ENCODE measurements at places on chromosomes 5 and 9.

GRCh38 chr9:111896942-111897600, 457 bp downstream of the UGCG start:
- DNase-seq: peak; percentile 68

DNA sequence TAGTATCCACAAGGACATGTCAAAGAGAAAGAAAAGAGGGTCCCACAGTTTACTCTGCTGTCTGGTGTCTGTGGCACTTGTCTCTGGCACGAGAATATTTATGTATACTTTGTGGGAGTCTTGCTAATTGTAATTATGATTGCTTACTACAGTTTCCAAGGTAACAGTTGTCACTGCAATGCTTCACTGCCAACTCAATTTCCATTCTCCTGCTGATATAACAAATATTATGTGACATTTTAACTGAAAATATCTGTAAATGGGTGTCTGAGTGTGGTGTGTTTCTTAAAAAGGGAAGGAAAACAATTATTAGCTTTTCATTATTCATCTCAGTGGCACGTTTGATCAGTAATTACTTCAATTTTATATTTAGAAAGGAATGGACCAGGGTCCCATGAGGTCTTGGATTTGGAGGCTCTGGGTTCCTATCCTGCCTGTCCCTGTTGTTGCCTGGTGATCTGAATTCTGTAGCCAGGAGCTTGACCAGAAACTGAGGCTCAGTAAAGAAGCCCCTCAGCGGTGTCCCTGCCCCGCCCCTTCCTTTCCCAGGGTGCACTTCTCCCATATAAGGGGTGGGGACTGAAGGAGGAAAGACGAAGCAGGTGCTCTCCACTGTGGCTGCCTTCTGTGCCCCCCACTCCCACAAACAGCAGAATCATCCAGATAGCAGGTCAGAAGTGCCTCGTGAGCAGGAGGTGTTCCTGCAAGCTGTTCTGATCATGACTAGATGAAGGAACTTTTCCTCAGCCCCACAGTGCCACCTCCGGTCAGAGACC, 137.3 kb upstream of the KIF2A start:
- DNase-seq: no peak

- DNase-seq: no peak
Measured at GRCh38 chr5:168844016-168844921, 265.1 kb upstream of the PANK3 start.

DNA sequence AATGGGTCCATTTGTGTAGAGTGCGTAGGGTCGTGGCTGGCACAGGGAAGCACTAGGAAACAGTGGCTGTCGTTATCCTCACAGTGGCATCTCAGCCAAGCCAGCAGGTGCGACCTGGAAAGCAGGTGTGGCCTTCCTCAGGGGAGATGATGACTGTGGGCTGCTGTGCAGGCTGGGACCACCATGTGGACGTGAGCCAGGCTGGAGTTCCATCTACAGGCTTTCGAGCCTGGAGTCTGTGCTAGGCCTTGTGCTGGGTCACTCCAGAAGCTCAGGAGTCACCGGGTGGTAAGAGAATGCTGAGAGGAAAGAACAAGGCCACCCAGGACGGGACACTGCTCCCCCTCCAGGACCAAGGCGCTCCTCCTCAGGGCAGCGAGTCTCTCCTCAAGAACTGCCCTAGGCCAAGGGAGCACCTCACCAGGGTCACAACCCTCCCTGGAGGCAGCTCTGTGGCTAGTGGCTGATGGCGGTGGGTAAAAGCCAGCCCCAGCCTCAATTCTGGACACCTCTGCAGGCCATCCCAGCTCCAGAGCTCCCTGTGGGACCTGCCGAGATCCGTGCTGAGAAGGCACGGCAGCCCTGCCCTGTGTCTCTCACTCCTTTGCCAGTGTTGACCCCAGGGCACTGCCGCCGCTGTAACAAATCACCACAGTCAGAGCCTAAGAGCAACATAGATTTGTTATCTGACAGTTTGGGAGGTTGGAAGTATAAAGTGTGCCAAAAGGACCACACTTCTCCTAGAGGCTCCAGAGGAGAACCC, 36.0 kb downstream of the WHRN start:
- no peak for DNase-seq

DNA sequence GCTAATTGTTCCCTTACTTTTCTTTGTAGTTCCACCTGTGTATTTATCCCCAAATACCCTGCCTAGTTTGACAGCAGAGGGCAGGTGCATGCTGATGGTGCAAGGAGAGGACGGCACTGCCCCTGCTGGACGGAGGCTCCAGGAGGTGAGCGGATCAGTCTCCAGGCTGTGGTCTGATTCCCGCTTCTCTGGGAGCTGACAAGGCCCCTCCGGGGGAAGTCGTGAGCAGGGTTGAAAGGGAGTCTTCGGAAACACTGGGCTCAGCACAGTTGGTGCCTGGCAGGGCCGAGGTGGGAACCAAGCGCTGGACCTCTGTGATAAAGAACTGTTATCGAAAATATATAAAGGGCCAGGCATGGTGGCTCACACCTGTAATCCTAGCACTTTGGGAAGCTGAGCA, 52.9 kb downstream of the RASGEF1C start:
- DNase-seq: no peak

DNA sequence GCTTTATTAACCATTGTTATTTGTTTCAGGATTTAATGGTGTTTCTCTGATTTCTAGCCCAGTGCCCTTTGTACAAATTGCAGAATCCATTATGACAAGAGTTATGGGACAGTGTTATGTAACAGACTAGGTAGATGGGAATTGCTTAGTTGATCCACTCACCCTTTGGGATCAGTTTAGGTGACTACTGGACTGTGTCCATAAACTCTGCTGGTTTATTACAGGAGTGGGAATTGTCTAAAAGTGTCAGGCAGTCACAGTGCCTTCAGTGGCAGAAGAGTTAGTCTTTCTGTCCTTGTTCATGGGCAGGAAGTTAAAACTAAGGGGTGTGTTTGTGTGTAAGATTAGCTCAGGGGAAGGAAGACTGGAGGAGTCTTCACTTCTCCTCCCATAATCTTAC, 29.3 kb downstream of the RCL1 start:
- DNase-seq: no peak

DNA sequence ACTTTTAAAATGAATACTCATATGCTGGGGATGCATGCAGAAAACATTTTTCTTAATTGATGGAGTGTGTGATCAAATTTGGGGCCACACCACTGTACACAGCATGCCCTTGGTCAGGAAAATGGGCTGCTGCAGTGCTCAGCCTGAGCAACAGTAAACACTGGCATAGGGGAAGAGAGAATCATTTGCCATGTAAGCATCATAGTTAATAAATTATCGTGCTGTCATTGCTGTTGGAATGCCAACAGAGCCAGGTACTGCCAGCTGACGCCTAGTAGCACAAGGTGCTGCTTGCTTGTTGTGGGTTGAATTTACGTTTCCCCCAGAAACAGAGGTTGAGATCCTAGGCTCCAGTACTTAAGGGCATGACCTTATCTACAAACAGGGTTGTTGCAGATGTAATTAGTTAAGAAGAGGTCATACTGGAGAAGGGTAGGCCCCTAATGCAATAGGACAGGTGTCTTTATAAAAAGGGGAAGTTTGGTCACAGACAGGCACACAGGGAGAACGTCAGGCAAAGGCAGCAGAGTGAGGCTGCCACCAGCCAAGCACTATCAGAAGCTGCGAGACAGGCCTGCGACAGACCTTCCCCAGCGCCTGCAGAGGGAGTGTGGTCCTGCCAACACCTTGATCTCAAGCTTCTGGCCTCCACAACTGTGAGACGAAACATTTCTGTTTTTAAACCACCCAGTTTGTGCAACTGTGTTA, 25.3 kb downstream of the DAP start:
- no peak for DNase-seq

- DNase-seq: no peak
Measured at GRCh38 chr5:124745928-124746915, at the start of gene ZNF608. TSS of gene ZNF608 (minus strand) at chr5:124746639. CDS start at chr5:124744989, 1,650 bp downstream.

DNA sequence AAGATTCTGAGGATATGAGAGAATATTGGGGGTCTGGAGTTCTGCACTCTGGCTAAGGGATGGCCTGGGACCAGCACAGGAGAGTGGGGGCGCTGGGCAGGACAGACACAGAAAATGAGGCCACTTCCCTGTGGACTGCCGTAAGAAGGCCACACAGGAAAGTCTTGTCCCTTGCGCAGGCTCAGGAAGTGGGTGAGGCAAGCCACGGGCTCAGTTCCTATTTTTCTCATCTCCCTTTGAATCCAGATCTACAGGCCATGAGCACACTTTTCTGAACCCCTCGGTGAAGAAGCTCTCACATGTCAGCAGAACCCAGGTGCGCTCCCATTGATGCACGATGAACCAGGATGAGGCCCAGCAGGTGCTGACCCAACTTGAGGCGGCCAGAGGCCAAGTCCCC, 207.4 kb downstream of the AGTPBP1 start:
- peak; percentile 54 for DNase-seq

DNA sequence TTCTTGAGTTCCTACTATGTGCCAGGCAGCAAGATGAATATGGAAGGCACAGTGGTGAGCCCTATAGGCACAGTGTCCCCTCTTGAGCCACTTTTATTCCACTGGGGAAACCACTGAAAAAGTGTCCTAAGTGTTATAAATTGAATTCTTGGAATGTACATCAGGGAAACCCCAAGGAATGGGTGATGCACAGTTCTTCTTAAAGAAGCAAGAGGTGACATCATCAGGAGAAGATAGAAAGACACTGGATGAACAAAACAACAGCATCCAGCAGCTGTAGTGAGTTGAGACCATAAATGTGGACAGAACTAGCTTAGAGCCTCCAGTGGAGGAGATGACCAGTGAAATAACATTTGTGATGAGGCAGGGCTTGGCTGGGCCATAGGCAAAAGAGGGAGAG, 199.2 kb upstream of the ANKRD55 start:
- DNase-seq: no peak

DNA sequence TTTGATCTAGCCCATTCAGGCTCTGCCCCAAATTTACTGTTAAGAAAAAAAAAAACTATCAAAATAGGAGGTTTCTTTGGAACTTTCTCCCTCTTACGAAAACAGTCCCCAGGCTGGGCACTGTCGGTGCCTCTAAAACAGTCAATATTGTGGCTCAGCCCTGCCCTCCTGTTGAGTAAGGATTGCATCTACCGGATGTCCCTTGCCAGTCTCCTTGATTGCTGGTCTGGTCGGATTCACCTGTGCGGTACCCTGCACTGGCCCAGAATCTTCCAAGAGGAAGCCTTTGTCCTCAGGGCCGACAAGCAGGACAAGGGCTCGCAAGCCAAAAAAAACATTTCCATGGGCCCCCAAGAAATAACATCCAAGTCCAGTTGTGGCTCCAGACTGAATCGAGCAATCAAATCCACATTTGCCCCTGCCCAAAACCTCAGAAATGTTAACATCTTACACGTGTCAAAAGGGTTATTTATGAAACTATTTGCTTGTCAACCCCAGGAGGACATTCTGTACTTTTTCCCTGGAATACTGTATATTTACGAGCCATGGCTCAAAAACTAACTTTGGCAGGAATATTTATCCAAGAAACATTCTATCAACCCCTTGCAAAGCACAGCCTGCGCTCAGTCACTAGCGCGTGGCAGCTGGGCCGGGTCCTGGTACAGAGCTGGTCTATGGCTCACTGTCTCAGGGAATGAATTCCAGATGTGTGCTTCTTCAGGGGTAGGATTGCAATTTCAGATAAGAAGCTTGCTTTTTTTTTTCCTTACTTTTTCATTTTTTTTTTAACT, 129.2 kb upstream of the ADRA1B start:
- DNase-seq: peak; percentile 58

- DNase-seq: no peak
Measured at GRCh38 chr5:180143656-180144364, 65.2 kb downstream of the RASGEF1C start.

DNA sequence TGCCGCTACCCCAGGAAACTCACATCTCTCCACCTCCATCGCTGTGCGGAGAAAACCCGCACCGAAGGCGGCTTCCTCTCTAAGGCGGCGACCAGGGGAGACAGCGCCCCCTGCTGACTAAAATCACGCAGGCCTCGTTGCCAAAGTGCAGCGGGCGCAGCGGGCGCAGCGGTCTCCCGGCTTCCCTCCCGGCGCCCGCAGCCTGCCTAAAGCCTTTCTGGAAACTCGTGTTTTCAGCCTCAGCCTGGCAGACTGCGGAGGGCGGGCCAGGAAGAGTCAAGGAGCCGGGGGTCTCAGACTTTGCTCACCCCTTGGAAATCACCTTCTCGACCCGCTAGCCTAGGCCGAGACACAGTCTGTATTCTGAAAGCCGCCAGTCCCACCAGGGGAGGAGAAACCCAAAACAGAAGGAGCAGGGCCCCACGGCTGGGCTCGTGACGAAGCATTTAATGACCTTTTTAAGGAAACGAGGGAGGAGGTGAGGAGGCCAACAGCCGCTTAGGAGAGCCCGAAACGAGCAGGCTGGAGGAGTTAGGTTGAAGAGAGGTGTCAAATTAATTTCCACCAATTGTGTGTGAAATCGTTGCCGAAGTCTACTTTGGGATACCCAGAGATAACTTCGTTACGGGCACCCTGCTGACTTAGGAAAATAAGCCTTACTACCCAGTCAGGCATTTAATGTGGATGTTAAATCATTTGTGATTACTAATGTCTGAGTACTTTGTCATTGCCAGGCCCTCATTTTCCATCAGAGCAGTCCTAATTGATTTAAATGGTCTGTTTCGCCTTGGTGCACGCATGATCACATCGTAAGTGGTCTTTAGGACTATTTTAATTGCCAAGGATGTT, 7.3 kb upstream of the FOXB2 start:
- DNase-seq: peak; percentile 70

DNA sequence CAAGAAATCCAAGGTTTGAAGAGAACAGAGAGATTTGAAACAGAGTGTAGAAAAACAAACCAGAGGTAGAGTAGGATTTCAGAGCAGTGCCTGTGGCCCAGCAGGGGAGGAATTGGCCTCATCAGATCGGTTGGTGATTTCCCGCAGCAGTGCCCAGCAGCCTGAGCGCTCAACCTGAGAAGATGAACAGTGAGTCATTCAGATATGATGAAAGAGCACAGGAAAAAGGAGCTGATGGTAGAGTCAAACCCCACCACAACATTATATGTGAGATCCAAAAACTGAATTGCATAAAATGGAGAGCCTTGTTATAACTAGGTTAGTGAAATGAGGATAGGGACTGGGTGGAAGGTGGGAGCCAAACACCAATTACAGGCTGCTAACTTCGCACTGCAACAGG, 248.9 kb downstream of the PIK3R1 start:
- DNase-seq: no peak
